ENCODE measurements at places on chromosomes 5 and 9. TPM values are rescaled to one million over a fixed set of nuclear protein-coding genes. Genes with fewer than 3 reads are reported as not detected.

Gene NUP214
- total RNA-seq = 44.3 TPM

Gene RANBP17
- 31.1 TPM for total RNA-seq

Gene CDH9
- not detected for total RNA-seq

Gene GDNF
- total RNA-seq = 1.3 TPM

Gene MRPS2
- 32.2 TPM for total RNA-seq

Gene HAVCR2
- 16.8 TPM for total RNA-seq

Gene GNPDA1
- total RNA-seq = 15.8 TPM
